Stimulated activated CD4-positive, alpha-beta T cell treated with anti-CD3 and anti-CD28 coated beads, Interleukin-12 subunit alpha, Interleukin-12 subunit beta, amount 100 ng/mL, for 24 hours (primary cell): ENCODE measurements at places on chromosomes 12 and 14.

DNA sequence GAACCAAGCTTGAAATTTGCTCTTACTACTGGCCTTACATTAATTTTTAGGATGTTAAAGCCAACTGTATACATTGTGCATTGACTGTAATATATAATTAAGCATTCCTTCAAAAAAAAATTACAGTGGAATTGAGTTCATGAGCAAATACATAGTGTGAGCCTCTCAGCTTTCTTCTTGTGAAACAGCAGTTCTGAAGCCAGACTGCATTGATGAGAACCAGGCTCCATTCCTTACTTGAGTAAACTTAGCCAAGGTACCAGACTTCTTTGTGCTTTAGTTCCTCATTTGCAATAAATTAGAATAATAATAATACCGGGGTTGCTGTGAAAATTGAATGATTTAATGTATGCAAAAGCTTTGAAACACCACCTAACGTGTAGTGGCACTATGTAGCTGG, 169.5 kb downstream of the ANO4 start:
- DNase-seq: no peak

- no peak for DNase-seq
These were observed 23.2 kb downstream of the GALNT9 start for GRCh38 chr12:132305991-132306884.

GRCh38 chr12:100168562-100168961, 25.9 kb upstream of the BLTP3B start:
- DNase-seq: no peak

GRCh38 chr14:58805057-58805456, 167.3 kb downstream of the DACT1 start:
- no peak for DNase-seq

DNA sequence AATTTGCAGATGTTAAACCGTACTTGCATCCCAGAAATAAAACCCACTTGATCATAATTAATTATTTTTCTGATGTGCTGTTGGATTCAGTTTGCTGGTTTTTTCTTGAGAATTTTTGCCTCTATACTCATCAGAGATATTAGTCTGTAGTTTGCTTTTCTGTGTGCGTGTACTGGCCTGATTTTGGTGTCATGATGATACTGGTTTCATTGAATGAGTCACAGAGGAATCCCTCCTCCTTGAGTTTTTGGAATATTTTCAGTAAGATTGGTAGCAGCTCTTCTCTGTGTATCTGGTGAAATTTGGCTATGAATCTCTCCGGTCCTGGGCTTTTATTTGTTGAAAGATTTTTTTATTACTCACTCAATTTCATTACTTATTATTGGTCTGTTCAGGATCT, 100.4 kb upstream of the PMCH start:
- no peak for DNase-seq

DNA sequence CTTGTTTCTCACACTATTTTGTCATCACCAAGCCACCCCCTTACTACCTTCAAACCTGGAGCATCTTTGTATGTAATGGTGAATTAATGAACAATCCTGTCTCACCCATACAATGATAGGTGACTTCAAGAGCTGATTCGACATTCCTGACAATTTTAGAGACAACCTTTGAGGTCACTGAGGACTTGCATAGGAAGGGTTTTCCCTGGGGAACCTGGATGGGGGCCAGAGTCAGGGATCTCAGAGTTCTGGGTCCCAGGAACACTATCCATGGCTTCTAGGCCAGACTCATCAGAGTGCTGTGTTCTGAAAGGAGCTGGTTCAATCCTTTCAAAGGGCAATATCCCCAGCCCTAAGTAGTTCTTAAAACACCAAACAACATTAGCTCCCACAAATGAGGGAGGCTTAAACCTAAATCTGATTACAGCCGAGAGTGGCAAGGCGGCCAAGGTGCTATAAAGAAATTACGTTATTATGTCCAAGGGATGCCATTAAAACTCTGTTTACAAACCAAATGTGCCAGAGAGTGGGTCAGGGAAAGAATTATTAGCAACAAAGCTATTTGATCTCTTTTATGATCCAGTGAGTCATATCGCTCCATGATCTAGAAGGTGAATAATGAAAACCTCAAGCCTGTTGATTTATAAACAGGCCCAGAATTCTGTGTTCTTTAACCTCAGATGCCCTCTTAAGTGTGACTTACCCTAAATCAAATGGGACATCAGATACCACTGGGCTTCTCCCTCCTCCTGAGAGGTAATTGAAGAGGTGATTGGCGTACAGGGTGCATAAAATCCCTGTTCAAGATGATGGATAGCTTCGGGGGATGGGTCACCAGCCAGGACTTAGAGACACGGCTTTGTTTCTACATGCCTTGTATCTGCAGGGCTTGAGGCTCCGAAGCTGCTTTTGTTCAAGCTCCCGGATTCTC, 230.2 kb upstream of the TBX3 start:
- DNase-seq: no peak

DNA sequence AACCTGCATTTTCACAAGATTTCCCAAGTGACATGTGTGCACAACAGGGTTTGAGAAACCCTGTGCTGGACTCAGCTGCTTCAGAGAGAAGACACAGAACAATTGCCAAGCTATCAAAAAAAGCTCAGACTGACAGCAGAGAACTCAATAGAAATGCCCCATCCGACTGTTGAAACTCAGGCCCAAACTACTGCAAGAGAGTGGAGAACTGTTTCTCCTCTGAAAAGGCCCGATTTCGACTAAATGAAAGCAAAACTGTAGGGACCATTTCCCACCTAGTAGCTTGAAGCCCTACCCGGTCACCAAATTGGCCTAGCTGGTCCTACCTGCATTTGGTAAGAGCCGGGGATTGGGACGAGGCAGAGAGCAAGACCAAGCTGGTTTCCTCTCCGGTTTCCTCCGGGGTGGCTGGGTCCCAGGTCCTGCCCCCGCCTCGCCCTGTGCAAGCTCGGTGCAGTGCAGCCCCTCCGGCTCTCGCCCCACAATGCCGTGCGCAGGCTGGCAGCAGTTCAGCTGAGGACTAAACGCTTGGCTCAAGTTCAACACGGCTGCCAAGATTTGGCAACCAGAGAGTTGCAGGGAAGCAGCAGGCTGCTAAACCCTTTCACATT, 1180.6 kb downstream of the VRK1 start:
- peak; percentile 68 for DNase-seq

DNA sequence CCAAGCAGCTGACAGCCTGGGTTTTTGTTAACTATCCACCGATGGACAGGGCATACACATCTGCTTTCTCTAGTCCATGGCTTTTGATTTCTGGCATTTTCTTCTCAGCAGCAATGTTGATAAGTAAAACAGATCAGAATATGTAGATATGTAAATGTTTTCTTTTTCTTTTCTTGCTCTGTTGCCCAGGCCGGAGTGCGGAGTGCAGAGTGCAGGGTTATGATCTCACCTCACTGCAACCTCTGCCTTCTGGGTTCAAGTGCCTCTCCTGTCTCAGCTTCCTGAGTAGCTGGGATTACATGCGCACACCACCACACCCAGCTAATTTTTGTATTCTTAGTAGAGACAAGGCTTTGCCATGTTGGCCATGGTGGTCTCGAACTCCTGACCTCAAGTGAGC, 27.9 kb downstream of the CLEC9A start:
- DNase-seq: no peak

DNA sequence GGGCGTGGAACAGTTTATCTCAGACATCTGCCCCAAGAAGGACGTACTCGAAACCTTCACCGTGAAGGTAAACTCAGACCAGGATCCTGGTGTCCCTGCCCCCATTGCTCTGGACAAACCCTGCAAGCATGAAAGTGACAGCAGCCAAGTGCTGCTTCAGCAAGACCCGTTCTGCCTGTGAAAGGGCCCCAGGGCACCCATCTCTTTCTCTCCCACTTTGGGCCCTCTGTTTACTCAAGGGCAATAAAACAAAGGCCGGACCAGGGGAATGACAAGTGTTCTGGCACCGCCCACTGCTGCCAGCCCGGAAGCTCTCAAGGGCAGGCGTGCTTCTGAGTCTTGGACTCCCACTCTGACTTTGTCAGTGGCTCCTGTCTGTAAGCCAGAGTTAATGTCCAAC, 35.3 kb downstream of the CD9 start:
- no peak for DNase-seq

GRCh38 chr12:13000616-13000924, 505 bp upstream of the HEBP1 start:
- no peak for DNase-seq

GRCh38 chr12:47419497-47419896, 286.3 kb downstream of the RPAP3 start:
- no peak for DNase-seq

GRCh38 chr14:73478684-73479083, 12.0 kb upstream of the RIOX1 start:
- DNase-seq: no peak

- DNase-seq: no peak
These were observed 7.6 kb downstream of the VPS37B start for GRCh38 chr12:122888232-122888752.

GRCh38 chr12:54059668-54060067, 6.0 kb downstream of the HOXC4 start:
- DNase-seq: no peak

DNA sequence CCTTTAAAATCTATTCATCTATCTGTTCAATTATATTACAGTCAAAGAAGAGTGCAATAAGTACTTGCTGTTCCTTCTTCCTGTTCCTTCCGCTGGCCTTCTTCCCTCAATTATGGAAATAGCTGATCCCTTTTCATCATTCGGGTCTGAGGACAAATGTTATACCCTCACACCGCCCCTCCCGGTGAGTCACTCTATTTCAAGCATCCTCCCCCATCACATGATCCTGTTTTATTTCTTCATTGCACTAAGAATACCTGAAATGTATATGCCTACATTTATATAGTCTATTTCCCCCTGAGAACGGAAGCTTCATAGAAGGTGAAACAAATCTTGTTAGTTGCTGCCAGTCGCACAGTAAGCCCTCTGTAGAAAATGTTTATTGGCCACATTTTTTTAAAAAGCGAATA, 2.5 kb downstream of the SLC38A1 start:
- no peak for DNase-seq

GRCh38 chr12:4134448-4135263, 138.9 kb upstream of the CCND2 start:
- no peak for DNase-seq

DNA sequence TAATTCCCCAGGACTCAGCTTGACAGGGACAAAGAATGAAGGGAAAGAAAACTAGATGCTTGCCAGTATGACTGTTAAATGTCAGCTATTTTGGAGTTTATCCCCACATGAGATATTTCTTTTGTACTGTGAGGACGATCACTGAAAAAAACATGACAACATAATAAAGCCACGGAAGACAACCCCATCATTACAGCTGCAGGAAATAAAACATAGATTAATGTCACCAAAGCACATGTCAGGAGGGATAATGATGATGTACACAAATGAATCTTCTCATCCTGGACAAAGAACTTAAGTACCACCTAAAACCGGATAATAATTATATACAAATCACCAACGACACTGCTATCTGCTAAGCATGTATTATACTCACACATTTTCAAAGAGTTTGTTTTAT, 84.6 kb upstream of the GRIP1 start:
- DNase-seq: no peak

DNA sequence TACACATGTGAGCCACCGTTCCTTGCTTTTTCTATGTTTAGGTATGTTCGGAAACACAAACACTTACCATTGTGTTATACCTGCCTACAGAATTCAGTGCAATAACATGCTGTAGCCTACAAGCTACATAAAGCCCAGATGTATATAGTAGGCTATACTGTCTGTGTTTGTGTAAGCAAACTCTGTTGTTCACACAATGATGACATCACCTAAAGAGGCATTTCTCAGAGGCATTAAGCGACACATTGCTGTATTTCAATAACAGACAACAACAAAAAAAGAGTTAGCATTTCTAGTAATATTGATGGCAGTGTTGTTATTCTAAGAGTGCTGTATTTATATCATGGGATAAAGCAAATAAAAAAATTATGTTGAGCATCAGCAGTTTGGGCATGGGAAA, 70.2 kb downstream of the MED13L start:
- DNase-seq: no peak

DNA sequence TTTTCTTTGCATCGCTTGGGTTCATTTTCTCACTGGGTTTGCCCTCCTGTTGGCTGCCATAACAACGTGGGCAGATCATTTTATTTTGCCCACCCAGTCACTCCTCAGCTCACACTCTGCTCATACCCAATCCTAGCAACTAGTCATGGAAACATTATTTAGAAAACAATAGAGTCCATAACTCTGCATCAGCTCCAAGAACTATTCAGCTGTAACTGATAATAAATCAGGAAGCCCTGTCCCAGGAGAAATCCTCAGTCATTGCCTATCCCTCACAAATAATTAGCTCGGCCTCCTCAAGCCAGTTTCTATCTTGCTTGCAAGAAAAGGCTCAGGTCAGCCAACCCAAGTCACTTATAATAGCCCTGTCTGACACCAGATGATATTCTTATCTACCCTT, 43.2 kb downstream of the RTN1 start:
- DNase-seq: no peak
